Mucosa of descending colon (tissue), 3 donors: ENCODE measurements at places on chromosomes 7 and 10. TPM values are rescaled to one million over a fixed set of nuclear protein-coding genes. Genes with fewer than 3 reads are reported as not detected.

GRCh38 chr10:113232928-113233511 lies 283.0 kb downstream of the TCF7L2 start:
- no peak for DNase-seq

DNA sequence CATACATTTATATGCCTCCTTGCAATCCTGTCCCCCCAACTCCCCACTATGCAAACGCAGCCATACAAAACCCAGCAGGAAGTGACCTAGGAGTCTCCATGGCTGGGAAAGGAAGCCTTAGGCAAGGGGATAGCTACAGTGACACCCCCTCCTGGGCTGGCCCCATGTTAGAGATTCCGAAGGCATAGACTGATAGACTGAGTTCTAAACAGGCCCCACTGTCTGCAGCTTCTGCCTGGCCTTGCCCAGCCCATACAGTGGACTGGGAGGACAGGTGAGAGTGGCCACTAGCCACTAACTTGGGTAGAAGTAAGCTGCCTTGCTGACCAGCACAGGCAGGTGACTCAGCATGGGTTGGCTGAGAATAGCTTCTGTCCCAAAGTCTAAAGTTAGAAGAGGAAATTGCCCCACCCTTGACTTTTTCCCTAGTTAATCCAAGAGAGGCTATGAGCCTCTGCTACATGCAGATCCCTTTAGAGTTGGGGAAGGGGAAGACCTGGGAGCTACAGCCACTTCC lies 106.3 kb downstream of the C10orf105 start:
- no peak for DNase-seq

DNA sequence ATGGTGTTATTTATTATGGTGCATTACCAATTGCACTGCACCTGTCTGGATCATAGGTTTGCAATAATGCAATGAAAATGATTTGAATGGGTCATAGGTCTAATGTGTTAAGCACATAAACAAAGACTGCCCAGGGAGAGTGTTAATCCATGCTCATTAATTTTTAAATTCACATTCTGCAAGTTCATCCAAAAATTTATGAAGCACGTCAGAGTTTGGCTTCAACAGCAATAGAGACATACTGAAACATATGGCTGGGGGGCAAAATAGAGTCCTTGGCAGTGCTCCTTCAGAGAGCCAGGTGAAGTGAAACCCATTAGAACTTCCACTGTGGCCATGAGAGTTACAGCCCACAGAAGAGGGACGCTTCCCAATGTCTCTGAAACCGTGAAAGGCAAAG lies 441.1 kb downstream of the POM121L12 start:
- DNase-seq = no peak

DNA sequence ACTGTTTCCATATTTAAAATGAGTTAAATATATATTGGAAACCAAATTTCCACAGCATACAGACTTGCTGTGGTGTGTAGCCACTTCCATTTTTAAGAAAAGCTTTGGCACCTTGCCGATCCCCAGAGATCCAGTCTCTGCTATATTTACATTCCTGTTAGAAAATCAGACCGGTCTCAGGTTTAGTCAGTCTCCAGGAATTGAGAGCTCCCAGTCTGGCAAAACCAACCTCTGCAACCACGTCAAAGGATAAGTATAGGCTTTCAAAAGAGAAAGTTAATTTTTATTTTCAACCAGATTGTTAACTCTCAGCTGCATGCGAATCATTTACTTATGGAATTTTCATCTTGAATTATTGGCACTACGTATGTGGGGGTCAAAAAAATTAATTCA lies 28.2 kb downstream of the PUS7 start:
- DNase-seq = no peak

DNA sequence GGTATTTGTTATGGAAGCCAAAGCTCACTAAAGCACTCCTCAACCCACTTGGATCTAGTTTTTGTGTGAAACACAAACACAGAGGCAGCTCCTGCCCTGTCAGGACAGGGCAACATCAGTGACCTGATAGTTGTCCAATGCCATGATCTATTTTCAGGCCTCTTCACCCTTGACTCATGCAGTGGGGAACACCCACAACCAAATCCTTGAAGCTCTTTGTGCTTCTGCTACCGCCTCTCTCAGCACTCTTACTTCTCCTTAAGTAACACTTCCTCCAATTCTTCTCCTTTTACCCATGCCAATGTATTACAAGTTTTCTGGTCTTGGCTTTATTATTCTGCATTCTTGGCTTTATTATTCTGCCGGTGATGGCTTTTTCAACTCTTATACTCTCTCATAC lies 425.3 kb downstream of the INHBA start:
- no peak for DNase-seq

DNA sequence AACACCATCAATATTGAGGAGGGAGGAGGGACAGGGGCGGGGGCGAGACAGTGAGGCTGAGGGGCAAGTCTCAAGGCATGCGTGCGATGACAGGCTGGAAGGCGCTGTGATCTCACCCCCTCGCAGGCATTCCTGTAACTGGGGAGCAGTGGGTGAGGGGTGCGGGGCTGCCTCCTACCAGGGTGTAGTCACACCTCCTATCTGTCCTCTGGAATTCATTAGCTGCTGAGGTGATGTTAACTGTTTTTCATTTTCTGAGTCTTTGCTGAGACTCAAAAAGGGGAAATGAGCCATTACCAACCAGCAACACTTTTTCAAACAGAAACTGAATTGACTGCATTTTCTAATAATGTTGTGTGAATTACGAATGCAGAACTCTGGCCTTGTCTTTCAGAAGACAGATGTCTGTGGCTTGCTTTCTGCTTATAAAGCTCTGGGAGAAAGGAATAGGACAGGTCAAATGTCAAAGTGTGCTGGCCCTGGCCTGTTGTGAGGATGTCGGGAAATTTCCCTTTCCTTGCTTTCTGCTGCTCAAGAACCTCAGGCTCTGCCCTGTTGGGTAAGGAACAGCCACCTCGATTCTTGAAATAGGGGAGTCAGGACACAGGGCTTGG lies 23.7 kb upstream of the CDH23 start:
- no peak for DNase-seq

DNA sequence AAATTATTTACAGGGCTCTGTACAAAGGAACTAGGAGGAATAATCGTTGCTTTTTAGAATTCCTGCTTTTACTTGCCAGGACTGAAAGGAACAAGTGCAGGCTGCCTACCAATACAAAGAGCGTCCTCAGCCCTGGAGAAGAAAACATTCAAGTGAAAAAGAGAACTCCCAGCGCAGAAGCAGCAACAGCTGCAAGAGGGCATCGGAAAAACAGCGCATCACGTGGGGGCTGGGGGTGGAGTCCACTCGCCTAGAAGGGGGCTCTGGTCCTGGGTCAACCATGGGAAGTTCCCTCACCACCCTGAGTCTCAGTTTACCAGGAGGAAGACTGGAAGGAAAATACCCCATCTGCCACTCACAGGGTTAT lies 385 bp upstream of the C10orf90 start:
- no peak for DNase-seq

- DNase-seq = no peak
These were observed 1.8 kb upstream of the OPN1SW start for GRCh38 chr7:128777156-128778123.

DNA sequence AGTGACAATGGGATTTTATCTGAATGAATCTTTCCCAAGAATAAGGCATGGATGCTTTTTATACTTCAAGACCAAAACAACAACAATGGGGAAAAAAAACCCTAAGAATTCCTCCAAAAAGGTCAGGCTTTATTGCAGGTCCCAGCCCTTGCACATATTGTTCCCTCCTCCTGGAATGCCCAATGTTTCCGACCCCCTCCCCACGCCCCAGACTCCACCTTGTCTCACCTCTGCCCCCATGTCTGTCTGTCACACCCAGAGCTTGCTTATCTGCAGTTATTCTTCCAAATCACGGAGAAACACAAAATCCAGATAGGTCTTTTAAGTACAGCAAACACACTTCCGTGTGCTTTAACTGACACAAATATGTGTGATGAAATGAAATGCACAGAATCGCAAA lies 43.5 kb downstream of the ELMO1 start:
- DNase-seq = no peak

DNA sequence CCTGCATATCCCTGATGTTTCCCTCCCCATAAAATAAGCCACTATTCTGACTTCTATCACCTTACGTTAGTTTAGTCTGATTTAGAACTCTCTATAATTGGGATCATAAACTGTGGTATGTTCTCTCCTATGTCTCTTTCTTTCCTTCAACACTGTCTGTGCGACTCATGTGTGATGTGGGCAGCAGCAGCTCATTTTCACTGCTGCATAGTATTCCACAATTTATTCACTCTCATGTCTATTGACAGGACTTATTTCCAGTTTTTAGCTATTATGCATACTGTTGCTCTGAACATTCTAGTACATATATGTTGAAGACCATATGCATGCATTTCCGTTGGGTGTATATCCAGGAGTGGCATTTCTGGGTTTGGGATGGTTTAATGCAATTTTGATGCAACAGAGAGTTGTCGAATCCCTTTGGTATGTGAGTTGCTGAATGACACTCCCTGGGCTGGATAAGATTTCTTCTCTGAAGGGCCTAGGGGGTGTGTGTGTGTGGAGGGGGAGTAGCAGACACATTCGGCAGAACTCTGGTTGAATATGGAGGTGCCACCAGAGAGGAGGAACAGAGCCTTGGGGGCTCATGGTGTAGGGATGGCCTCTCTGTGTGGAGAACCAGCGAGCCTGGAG lies 87.8 kb upstream of the PCBD1 start:
- no peak for DNase-seq

- DNase-seq = no peak
These were observed 45.2 kb upstream of the EXOC4 start for GRCh38 chr7:133207687-133208086.

DNA sequence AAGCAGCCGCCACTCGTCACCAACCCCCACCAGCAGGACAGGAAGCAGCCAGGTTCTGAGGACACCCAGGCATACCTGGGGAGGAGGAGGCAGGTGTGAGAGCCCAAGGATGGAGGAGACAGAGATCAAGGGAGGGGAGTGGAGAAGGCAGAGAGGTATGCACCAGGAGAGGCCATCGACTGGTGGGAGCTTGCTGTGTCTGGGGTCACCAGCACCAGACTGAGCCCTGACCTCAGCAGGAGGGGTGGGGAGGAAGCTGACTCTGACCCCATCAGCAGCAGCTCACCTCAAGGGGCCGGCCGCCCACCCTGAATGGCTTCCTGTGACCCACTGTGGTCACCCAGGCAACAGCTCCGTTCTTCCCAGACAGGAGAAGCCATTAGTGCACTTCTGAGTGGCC lies 7.8 kb downstream of the VIPR2 start:
- no peak for DNase-seq

DNA sequence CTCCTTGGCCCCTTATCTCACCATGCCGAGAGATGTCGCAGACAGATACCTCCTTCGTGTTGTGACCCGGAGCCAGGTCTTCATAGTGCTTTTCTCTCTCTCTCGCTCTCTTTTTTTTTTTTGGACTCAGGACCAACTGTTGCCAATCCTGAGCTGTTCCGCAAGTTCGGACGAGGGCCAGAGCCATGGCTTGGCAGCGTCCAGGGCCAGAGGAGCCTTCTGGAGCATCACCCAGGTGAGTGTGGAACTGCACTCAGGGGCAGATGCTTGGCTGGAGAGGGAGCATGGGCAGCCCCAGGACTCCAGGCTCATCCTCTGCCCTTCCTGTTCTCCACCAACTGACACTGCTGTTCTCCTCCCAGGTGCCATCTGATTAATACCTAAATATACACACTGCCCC lies 7.8 kb downstream of the ZNF862 start:
- DNase-seq = peak; percentile 31

SPDYE2 gene
- total RNA-seq = not detected

NPFFR1 gene
- 0.10 TPM for total RNA-seq

ALKBH4 gene
- 8.4 TPM for total RNA-seq
